ENCODE measurements at places on chromosomes 5 and 9. TPM values are rescaled to one million over a fixed set of nuclear protein-coding genes. Genes with fewer than 3 reads are reported as not detected.

Gene SEMA5A
- 18.4 TPM for total RNA-seq

Gene GMCL2
- total RNA-seq: not detected

Gene TOR2A
- not detected for total RNA-seq

Gene GLDC
- total RNA-seq: 0.64 TPM

DNA sequence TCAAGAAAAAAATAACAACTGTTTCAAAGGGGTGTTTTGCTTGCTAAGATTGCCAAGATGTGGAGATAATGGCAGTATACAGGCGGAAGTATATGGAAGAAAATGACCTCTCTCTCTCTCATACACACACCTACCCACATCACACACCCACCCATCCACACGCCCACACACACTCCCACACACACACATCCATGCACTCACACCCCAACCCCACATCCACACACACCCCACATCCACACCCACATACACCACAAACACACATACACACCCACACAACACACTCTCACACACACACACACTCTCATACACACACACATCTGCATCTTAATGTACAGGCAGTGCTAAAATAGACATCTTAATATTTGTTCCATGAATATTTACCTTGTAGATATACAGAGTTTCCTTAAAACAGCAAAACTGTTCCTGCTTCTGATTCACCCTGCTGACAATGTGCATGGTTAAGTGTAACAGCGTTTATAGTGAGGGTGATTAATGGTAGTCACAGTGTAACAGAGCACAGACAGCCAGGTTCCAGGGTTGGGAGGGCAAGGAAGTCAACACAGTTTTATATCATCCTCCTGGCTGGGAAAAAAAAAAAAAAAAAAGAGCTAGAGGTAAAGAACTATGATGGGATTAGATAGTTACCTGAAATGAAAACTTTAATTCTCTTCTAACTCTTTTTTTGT, 8.3 kb downstream of the BHMT2 start:
- DNase-seq: no peak

DNA sequence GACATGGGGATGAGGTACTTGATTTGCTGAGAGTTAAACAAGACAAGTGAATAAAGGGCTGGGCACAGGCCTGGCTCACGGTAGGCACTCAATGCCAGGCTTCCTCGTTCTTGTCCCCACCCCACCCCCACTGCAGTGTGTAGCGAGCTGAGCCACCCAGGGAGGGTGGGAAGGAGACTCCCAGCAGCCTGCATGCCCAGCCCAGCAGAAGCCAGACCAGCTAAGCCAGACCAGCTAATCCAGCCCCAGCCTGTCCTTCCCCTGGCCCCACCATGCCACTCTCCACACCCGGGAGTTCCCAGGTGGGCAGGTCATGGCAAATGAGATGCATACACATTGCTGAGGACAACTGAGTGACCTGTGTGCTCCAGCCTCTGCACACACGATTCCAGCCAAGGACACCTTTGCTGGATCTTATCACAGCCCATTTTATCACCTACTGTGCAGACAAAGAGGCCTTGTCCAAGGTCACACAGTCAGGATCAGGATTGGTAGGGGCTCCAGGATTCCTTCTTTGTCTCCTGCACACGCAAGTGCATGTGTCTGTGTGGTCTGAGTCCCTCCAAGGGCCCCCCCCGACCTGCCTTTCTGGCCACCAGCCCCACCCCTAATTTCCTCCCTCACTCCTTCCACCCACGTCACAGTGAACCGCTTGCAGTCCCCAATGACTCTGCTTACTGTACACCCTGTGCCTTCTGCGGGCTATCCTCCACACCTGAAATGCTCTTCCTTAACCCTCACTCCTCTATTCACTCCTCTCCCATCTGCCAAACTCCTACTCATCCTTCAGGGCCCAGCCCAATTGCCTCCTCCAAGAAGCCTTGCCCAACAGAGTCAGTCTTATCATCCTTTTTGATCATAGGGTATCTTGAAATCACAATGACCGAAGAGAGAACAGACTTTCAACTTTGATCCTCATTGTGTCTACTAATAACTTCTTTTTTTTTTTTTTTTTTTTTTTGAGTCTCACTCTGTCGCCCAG, 26.6 kb downstream of the DUSP1 start:
- no peak for DNase-seq

DNA sequence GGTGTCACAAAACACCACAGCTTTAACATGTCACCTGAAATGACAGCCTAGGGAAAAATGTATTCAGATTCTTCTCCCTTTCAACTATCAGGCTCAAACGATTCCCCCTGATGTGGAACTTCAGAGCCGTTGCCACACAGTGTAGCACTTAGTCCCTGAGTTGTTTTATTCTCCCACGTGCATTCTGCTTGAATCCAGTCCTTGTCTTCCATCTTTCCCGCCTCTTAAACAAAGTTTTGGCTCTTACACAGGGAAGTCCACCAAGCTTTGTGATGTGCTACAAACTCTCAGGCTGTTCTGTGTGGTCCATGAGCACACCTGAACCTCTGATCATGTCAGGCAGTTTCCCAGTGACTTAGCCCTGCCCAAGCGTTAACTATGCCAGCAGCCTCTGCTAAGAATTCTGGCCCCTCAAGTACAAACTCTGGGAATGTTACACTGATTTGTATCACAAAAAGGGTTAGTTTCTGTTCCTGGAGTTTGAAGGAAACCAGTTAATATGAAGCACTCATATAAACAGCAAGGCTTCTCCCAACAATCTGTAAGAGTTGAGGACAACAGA, 45.8 kb upstream of the RNF38 start:
- no peak for DNase-seq

GRCh38 chr5:156474251-156474650, 147.3 kb downstream of the SGCD start:
- no peak for DNase-seq

DNA sequence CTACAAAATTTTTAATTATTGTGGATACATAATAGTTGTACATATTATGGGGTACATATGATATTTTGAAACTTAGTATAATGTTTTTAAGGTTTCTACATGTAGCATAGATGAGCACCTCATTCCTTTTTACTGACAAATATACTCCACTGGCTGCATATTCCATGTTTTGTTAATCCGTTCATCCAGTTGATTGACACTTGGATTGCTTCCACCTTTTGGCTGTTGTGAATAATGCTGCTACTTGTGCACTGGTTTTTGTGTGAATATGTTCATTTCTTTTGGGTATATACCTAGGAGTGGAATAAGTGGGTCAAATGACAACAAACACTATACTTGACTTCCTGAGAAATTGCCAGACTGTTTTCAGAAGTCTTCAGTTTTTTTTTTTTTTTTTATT, 2.8 kb upstream of the ENTREP1 start:
- no peak for DNase-seq

DNA sequence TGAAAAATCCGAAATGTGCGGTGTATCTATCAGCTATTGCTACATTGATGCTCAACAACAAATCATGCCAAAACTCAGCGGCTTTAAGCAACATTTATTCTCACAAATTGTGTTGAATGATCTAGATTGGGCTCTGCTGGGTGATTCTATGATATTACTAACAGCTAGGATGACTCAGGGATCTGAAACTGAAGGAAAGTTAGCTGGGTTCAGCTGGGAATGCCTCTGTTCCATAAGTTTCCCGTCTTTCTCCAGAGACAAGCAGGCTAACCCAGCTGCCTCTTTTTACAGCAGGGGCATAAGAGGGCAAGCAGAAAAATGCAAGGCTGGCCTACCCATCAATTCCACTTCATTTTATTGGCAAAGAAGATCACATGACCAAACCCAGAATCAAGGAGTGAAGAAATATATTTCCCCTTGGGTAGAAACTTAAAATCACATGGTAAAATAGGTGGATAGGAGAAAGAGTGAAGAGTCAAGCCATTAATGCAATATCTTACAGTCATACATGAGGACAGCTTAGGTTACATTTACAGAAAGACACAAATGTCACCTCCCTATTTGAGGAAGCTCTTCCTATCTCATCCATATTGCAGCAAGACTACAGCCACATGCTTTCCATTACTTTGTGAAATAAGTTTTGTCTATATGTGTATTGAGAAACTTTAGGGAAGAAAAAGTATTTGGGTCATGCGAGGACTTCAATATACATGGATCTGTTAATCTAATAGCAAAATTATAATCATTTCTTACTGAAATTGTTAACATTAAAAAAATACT, 30.8 kb downstream of the IL7R start:
- no peak for DNase-seq

- no peak for DNase-seq
Measured at GRCh38 chr5:93054424-93055163, 526.4 kb downstream of the NR2F1-AS1 start.

DNA sequence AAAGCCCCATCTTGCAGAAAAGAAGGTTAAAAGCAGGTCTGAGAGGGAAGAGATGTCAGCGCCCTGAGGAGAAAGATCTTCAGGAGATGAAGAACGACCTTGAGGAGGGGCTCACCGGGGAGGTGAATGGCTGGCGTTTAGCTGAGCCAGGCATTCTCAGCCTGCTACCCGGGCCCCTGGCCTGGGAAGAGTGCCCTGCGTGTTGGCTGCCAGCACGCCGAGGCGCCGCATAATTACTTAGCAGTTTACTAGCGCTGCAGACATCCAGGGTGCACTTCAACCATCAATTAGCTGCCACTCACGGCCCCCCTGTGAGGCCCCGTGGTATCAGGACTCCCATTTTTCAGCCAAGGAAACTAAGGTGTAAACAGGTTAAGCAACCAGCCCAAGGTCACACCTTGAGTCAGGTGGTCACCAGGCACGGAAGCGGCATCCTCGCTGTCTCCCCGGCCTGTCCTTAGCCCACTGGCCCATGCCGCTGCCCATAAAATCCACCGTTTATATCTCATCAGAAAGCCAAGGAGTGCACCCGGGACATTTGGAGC, 551.9 kb downstream of the BNC2 start:
- peak; percentile 50 for DNase-seq

- DNase-seq: no peak
Measured at GRCh38 chr9:36935332-36935731, 98.7 kb downstream of the PAX5 start.

DNA sequence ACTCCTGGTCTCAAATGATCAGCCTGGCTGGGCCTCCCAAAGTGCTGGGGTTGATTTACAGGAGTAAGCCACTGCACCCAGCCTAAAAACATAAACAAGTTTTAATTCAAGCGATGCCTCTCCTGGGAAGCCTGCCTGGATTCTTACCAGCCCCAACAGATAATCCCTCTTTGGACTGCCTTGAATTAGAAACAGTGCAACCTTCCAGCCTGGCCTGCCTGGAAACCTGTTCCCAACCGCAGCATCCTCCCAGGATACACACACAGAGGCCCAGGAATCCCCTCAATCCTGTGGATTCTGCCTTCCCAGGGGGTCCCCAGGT, 19.2 kb downstream of the PTGES start:
- DNase-seq: no peak

DNA sequence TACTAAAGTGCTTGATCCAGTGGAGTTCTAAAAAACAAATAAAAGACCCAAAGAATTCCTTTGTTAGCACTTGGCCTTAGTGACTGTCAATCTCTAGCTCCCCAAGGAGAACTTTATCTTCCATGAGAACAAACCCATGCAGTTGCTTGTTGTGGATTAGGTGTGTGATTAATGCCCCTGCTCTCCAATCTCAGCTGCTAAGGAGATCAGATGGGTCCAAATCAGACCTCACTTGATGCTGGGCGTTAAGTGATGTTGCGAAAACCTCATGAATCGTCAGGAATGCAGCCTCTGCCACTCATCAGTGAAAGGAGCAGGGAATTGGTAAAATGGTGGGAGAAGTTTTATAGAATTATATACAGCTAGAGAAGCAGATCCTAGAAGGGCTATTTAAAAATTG, 133.7 kb downstream of the DMAC1 start:
- no peak for DNase-seq

DNA sequence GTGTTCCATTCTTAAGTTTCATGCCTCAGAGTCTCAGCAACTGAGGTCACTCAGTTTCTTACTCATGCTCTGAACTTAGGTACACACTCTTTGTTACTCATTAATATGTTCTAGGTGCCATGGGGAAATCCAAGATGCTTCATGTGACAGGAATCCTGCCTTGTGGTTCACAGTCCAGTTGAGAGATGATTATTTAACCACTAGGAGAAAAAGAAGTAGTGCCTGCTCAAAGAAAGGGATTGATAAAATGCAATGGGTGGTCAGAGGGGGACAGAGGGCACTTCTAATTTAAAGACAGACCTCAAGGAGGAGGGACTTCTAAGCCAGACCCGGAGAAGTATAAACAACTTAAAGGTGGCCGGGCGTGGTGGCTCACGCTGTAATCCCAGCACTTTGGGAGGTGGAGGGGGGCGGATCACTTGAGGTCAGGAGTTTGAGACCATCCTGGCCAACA, 69.0 kb downstream of the UGCG start:
- no peak for DNase-seq

DNA sequence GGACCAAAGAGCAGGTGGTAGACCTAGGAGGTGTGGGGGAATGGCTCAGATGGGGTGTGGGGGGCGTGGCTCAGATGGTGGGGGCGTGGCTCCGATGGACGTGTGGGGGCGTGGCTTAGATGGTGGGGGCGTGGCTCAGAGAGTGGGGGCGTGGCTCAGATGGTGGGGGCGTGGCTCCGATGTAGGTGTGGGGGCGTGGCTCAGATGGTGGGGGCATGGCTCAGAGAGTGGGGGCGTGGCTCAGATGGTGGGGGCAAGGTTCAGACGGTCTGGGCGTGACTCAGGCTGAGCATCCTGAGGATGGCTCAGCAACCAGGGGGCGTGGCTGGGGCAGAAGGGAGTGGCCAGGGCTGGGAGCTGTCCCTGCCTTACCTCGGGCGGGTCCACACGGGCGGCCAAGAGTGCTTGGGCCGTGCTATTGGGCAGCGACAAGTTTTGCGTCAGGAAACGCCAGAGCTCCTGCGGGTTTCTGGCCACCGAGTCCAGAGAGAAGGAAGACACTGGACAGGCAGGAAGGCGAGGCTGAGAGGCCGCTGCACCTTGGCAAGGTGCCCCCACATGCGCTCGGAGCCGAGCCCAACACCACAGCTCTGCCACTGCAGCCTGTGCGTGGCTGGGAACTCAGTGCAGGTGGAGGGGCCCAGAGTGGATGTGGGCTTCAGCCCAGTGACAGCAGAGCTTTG, 5.9 kb downstream of the ABCA2 start:
- DNase-seq: no peak

DNA sequence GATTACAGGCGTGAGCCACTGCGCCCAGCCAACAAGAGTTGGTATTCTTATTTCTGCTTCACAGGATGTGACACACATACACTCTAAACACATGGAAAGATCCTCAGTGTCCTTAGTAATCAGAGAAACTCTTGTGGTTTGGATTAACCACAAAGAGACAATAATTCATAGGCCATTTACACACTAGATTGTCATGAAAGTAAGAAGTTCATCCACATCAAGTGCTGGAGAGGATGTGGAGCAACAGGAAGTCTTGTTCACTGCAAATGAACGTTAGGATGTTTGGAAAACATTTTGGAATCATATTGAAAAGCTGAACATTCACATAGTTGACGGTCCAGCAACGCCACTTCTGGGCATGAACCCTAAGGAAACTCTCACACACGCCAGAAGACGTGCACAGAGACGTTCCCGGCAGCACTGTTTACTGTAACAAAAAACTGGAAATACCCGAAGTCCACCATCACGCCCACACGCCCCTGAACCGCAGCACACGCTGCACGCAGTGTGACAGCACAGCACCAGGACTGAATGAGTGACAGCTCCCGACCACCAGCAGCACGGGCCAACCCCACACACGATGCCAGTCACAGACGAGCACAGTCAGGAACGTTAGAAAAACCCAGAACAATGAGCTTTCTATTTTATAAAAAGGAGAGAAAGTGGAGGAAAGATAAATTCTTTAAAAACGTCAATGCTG, 87.6 kb downstream of the COL23A1 start:
- DNase-seq: no peak

Measured in ascending aorta (tissue), 2 donors.